H9 (cell line): ENCODE measurements at places on chromosomes 7 and 10. TPM values are rescaled to one million over a fixed set of nuclear protein-coding genes. Genes with fewer than 3 reads are reported as not detected.

DNA sequence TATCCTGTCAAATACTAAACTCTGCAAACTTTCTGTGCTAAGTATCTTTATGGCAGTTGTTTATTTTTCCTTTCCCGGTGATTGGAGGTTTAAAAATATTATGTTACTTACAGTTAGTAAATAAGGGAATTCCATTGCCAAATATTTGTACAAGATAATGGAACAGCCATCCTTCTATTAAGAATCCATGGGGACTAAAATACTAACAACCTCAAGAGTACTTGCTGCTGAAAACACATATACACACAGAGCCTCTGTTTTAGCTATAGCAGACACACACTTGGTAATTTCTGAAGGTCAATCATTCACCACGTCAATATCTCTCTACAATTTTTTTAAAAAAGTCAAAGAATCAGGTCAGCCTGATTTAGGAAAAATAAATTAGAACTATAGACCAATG lies 32.4 kb downstream of the TSPAN12 start:
- DNase-seq: no peak

- DNase-seq: no peak
These were observed 11.4 kb upstream of the SCART1 start for GRCh38 chr10:133442191-133442966.

DNA sequence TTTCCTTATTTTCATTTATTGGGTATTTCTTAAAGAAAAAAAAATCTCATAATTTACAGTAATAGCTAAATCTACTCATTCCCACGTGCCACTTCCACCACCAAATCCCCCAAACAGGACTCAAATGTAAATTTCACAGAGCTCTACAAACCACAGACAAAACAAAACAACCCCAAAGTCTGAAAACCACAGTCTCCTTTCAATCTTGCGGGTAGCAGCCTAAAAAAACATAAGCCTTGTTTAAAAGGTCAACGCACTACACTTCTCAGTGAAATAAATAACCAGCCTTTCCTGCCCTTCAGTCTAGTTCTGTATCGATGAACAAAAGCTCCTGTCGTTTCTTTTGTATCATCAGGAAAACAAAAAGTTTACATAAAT lies 121.8 kb upstream of the AFAP1L2 start:
- DNase-seq: no peak

DNA sequence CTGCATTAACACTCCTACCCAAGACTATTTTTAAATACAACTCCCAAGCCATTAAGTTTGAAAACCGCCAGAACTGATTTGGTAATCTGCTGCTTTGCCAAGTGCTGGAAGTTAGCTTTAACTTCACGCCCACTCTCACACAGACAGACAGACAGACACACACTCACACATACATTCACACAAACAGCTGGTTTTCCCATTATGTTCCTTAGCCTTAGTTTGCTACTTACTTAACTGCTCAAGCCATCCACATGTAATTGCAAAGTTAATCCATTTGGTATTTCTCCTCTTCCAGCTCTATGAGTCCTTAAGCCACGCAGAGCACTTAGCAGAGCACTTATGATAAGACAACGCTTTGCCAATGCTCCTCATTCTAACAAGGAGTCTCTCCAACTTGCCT lies 8.3 kb downstream of the COBL start:
- DNase-seq: no peak

DNA sequence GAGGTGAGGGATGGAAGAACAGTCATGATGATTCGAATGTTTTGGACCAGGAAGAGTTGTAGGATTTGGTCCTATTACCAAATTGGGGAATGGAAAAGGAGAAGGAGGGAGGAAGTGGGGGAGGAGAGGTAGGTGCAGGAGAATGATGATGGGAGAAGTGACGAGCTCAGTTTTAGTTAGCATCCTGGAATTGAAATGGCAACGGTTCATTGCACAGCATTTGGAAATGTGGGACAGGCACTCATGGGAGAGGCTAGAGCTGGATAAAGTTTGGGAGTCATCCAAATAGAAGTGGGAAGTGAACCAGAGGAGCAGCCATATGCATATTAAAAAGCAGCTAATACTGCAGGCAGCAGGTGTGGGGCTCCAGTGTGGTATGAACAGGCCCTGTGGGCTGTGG lies 253.6 kb downstream of the SORCS3 start:
- DNase-seq: no peak

DNA sequence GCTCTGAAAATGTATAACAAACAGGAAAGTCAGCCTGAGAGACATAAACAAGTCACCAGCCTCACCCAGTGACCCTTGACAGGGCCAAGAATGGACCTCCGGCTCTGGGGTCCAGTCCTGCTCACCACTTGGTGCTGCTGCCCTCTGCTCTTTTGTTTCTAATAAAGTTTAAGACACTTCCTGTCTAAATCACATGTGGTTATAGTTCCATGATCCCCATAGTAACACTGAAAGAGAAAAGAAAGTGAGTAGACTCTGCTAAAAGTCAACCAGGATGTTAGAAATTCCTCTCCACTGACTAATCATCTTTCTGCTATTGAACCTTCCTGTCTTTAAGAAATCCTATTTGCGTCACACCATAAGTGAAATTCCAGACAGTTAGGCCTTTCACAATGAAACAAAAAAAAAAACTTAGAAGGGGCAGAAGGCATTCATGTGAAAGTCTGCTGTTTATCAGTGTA lies 179.2 kb upstream of the BET1 start:
- DNase-seq: no peak

DNA sequence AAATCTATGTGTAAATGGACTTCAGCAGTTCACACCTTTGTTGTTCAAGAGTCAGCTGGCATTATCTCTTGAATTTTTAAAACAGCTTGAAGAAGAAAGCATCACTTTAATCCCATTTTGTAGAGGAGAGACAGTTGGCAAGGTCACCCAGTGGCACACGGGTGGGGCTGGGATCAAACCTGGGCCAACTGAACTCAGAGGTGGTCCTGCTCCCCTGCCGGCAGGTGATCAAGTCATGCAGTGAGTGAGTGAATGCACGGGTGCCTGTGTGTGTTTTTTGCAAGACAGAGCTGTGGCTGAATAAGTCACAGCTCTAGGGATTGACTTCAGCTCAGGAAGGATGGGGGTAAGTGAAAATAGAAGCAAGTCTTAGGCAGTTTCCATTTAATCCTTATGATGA lies 9.5 kb downstream of the GHRHR start:
- no peak for DNase-seq

GRCh38 chr10:26689399-26689798 lies 8.1 kb upstream of the PDSS1 start:
- DNase-seq: no peak

- no peak for DNase-seq
These were observed 805.9 kb upstream of the AUTS2 start for GRCh38 chr7:68792351-68792750.

DNA sequence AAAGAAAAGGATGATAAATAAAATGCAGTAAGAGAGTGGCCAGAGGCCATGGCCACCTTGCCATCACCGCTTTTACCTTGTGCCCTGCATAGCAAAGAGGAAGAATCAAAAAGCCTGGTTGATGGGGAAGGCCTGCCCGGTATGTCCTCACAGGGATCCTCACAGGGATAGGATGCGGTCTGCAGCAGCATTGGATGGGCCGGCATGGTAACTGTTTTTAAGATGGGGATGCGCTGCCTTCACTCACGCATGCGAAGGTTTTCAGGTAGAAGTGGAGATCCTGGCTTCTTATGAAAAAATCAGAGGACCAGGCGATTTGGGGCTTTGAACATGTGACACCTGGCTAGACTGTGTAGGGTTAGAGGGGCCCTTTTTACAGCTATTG lies 12.5 kb downstream of the PNLIPRP2 start:
- DNase-seq: no peak

- DNase-seq: no peak
These were observed 1102.3 kb downstream of the GRM8 start for GRCh38 chr7:126150278-126150958.

GRCh38 chr7:44767912-44768627 lies 19.4 kb downstream of the ZMIZ2 start:
- DNase-seq: no peak

The MSMB gene
- not detected in 2 replicates for total RNA-seq

The PTER gene
- 8.8 and 10.1 TPM in 2 replicates for total RNA-seq

The SMO gene
- total RNA-seq: 66.8 and 70.0 TPM in 2 replicates

The ABCC2 gene
- 0.46 and 0.68 TPM in 2 replicates for total RNA-seq

The UCN3 gene
- not detected in 2 replicates for total RNA-seq
